ENCODE measurements at places on chromosomes 11 and 22. TPM values are rescaled to one million over a fixed set of nuclear protein-coding genes. Genes with fewer than 3 reads are reported as not detected.

- no peak for DNase-seq
Measured at GRCh38 chr22:41544671-41545476, 604 bp upstream of the POLR3H start.

DNA sequence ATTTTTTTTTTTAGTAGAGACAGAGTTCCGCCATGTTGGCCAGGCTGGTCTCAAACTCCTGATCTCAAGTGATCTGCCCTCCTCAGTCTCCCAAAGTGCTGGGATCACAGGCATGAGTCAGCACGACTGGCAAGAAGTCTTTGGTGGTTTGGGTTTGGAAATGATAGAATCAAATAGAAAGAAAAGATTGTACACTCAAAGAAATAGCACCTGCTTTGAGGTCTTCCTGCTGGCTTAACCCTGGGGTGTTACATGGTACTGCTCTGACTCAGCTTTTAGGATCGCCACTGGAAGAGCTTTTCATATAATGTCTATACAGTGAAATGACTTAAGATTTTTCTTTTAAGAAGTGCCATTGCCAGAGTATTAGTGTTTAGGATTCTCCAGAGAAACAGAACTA, 50.2 kb downstream of the JAM3 start:
- no peak for DNase-seq

DNA sequence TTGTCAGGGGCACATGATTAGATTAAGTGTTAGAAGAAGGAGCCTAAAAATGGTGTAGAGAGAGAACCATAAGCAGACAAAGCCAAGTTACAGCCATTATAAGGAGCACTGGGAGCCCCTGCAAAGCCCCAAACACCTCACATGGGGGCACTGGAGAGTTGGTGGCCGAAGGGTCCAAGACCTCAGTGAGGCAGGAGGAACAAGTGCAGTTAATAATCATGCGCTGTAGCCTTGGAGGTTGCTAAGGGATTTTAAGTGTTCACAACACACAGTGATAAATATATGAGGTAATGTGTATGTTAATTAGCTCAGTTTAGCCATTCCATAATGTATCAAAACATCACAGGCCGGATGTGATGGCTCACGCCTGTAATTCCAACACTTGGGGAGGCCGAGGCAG, 54.4 kb upstream of the JAM3 start:
- DNase-seq: no peak

DNA sequence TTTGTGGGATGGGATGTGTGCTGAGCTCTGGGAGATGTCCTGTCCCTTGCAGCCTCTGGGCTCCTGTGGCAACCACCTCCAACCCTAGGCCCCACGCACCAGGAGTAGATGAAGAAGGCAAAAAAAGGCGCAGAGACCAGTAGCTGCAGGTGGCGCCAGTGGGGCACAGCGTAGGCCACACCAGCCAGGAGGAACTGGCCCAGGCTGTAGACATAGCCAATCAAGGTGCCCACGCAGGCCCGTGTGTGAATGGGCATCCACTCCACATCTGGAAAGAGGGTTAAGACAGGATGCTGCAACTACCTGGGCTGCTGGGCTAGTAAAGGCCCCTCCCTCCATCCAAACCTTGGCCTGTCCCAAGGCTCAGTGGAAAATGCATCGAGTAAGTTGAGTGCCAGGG, 3.0 kb downstream of the SLC22A6 start:
- no peak for DNase-seq

DNA sequence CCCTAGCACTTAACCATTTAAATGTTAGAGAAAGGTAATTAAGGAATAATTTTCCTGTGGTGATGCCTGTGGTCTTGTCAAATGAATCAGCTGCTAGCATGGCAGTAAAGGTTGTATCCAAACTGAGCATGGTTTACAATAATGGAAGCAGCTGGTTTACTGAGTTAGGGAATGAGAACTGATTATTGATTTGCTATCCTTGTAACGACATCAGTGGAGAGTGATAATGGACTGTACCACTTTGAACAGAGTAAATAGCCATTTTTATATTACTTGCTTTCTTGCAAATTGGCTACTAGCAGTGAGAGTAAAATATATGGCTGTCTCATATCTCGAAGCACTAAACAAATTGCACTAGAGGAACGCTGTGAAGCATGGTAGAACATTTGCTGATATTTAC, 589.0 kb upstream of the ANO5 start:
- DNase-seq: no peak

DNA sequence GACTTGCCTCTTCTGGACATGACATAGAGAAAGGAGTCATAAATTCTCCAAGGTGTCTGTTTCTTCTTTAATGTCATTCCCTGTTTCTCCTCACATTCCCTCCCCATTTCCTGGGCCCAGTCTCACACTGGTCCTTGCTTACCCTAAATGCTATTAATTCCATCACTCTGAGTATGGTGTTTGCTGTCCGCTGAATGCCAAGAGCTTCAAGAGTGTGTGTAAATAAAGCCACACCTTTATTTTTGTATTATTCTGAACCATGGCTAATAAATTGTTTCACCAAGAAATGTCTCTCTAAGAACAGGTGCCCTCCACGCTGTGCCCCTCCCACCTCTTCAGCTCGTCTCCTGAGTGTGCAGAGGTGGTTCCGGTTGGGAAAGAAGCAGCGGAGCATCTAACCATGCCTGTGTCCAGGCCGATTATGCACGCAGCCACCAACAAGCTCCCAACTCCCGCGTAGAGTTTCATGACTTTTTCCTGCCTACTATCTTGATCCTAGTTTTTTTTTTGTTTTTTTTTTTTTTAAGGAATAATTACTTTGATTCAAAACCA, 8.6 kb downstream of the TMEM121B start:
- no peak for DNase-seq

- DNase-seq: no peak
Measured at GRCh38 chr11:104365676-104366075, 201.7 kb upstream of the PDGFD start.

DNA sequence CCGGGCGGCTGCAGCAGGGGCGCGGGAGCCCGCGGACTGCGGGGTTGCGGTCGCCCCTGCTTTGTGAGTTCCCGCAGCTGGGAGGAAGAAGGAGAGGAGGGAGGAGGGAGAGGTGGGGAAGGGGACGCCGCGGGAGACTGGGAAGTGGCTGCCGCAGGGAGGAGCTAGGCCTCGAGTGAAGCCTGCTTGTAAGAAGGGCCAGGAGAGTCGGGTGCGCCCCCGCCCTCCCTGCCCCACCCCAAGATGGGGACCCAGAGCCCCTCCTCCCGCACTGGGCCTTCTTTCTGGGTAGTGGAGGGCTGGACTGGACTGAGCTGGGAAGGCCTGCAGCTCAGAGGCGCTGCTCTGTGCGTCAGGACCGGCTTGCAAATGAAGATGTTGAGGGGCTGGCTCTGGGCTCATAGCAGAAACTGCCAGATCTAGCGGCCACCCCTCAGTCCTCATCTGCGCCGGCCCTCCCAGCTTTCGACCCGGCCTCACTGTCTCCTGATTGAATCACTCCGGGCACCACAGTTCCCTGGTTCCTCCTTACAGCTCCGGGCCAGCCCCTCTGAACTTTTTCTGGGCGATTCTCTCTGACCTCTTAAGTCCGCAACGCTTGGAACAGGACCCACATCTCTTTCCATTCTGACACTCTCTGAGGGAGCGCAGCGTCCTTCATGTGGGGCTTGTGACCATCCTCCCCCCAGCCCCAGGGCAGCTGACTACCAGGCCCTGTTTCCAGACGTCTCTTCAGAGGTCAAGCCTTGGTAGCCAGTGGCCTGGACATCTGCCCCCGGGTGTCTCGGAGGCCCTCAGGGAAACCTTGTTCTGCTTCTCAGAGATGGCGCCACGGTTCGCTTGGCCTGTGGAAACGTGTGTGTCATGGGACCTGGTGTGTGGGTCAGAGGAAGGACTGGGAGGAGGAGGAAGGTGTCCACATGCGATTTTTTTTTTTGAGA, 21.9 kb downstream of the SERPINH1 start:
- DNase-seq: peak; percentile 83

GRCh38 chr22:40504285-40505249, 132.0 kb downstream of the MRTFA start:
- DNase-seq: no peak

GRCh38 chr11:71120471-71120896, 131.9 kb downstream of the SHANK2 start:
- peak; percentile 54 for DNase-seq

DNA sequence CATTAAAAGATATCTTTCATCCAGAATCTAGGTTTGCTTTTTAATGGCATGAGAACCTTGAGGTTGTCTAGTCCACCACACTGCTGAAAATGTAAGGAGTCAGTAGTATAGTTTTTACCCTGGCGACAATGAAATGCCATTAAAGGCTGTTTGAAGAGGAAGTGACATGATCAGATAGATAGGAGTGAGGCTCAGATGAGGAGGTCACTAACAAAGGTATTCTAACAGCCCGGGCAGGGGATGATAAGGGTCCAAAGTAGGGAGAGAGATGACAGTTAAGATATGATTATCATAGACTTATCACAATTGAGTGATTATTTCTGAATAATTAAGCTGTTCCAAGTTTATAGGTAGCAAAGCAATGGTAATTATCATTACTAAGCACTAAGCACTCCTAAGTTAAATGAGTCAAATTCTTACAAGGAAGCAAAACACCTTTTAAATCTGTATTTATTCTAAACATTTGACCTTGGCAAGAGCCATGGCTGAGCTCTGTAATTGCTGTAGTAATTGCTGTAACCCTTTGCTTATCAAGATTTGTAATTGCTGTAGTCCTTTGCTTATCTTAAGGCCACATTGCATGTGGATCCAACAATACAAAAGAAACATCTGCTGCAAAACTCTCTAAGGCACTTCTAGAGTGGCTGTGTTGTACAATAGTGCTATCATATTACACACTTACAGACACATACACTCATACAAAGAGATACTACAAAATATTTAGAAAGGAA, 92.6 kb downstream of the ENTHD1 start:
- no peak for DNase-seq

GRCh38 chr11:17076517-17077239, 789 bp downstream of the RPS13 start:
- DNase-seq: no peak

GRCh38 chr11:69470793-69471728, 10.4 kb upstream of the LINC01488 start:
- peak; percentile 38 for DNase-seq

- no peak for DNase-seq
Measured at GRCh38 chr11:120134931-120135228, 3.0 kb downstream of the TRIM29 start.

DNA sequence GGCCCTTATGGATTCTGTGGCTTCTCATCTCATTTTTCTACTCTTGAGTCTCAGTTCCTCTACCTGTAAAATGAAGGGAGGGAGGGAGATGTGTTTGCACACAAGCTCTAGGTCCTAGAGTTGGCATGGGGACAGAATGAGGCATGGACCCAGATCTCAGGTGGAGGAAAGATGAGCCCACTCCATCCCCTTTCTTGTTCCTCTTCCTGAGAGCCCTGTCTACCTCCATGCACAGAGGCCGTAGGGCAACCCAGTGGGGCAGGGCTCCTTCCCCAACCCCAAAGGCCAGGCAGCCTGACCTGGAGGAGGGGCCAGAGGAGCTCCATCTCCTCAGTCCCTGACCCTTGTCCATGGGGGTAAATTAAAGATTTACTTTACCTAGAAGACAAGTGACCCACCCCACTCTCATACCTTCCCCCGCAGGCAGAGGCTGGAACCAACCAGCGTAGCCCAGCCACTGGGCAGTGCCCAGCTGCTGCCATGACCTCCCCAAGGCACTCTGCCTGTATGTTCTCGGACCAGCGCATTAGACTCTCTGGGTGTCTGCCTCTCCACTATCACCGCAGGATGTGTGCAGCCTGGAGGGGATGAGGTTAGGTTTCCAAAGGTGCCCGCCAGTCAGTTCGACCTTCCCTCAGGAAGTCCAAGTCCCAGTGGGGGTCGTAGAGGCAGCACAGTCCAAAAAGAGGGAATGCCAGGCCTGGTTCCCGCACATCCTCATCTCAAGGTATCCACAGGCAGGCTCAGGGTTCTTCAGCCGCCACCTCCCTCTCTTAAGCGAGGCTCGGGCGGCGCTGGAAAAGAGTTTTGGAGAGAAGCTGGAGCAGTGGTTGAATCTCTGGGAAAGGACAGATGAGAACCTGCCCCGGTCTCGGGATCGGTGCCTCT, 3.0 kb downstream of the SMTN start:
- no peak for DNase-seq

GRCh38 chr11:5663511-5663910, 21.4 kb downstream of the TRIM5 start:
- no peak for DNase-seq

- DNase-seq: no peak
Measured at GRCh38 chr11:60935676-60936442, 11.6 kb downstream of the TMEM132A start.

- DNase-seq: no peak
Measured at GRCh38 chr22:41638748-41639147, 17.7 kb downstream of the XRCC6 start.

DNA sequence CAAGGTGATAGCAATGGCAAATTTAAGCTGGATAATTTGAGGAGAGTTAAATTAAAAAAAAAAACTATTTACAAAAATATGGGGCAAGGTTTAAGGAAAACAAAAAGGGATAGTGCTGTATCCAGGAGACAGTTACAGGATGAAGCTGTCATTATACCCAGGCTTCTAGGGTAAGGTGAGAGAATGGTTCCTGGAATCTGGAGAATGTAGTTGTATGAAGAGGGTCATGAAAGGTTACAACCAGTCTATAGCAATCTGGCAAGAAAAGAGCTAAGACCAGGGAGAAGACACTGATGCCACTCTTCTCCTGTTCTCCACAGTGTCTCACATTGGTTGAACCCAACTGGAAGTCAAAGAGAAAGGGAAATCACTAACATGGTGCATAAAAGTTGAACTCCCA, 144.9 kb downstream of the SOX6 start:
- no peak for DNase-seq

DNA sequence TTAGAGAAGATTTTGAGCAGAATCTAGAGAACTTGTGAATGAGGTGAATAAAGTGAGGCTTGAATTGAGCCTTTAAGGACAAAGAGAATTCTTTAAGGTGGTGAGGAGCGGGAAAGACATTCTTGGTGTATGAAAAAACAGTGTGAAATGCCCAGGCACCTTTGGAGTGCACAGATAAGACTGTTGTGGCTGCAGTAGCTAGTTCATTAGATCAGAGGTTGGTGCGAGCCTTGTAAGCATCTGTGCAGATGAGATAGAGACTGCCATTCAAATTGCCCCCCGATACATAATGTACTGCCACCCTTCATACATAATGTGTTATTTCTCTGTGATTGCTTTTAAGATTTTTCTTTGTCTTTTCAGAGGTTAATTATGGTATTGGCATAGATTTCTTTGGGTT, 31.3 kb downstream of the ATXN10 start:
- no peak for DNase-seq

- DNase-seq: no peak
Measured at GRCh38 chr11:129974237-129974636, 28.4 kb downstream of the PRDM10 start.

GRCh38 chr11:33869481-33870422, 22.1 kb downstream of the LMO2 start:
- peak; percentile 72 for DNase-seq

- DNase-seq: no peak
Measured at GRCh38 chr11:10365045-10365444, 60.2 kb downstream of the ADM start.

RAB1B gene
- 297 TPM for polyA plus RNA-seq

ZNF215 gene
- polyA plus RNA-seq: not detected

KRTAP5-8 gene
- not detected for polyA plus RNA-seq

RASD2 gene
- polyA plus RNA-seq: 27.4 TPM

SMTN gene
- polyA plus RNA-seq: 32.3 TPM

TMEM191C gene
- polyA plus RNA-seq: 0.54 TPM

E2F8 gene
- polyA plus RNA-seq: 1.5 TPM

MN1 gene
- 1.7 TPM for polyA plus RNA-seq

CHADL gene
- 36.5 TPM for polyA plus RNA-seq

IMMP1L gene
- polyA plus RNA-seq: 48.8 TPM

C1QTNF6 gene
- polyA plus RNA-seq: 4.9 TPM

PGA4 gene
- 0.66 TPM for polyA plus RNA-seq

MPST gene
- polyA plus RNA-seq: 65.7 TPM

ROBO4 gene
- 7.4 TPM for polyA plus RNA-seq

XKR3 gene
- polyA plus RNA-seq: not detected

SCGB2A2 gene
- not detected for polyA plus RNA-seq

All from brain (organoid and tissue), 16 donors.